ENCODE measurements at places on chromosomes 5 and 9.

- no peak for DNase-seq
Measured at GRCh38 chr9:75096796-75097195, 8.5 kb downstream of the OSTF1 start.

GRCh38 chr5:150515446-150515845 is 7.5 kb downstream of the NDST1 start:
- no peak for DNase-seq

- no peak for DNase-seq
Measured at GRCh38 chr5:74251141-74252035, 389.1 kb downstream of the ENC1 start.

DNA sequence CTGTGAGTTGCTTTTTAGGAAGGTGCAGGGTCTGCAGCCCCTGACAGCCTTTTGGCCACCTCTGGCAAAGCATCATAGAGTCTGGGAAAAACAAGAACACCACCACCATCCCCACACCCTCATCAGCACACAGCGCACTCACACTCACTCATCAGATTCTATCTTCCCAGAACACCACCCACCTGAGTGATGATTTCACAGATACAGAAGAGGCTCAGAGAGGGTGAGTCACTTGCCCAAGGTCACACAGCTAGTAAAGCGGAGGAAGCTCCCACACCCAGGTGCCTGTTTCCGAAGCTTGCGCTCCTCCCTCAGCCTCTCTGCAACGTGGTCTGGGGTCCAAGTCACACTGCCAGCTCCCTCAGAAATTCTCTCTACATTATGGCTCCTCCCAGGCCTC is 41.8 kb upstream of the HRH2 start:
- no peak for DNase-seq

GRCh38 chr9:101902051-101902450 is 163.6 kb upstream of the GRIN3A start:
- DNase-seq: no peak
